Activated T-cell treated with anti-CD3 and anti-CD28 coated beads, Interleukin-2, amount 50 U/mL, for 24 hours (primary cell): ENCODE measurements at places on chromosomes 12 and 14.

DNA sequence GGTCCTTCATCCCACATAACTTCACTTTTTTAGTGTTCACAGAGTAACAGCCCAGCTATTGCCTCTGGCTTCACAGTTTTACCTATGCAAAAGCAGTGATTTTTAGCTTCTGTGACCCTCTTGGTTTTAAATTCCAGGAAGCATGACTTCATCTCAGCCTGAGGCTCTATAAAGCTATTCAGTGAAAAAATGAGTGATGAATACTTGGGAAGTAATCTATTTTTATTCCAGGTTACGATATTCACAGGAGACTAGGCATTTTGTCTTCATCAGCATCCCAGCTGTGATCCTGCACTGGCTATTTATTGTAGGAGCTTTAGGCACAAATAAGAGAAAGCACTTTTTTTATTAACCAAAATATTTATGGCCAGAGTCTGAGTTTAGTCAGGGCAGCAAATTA is 164.8 kb downstream of the SNAPC1 start:
- no peak for DNase-seq

GRCh38 chr12:25811656-25812126 is 146.8 kb upstream of the RASSF8 start:
- no peak for DNase-seq

DNA sequence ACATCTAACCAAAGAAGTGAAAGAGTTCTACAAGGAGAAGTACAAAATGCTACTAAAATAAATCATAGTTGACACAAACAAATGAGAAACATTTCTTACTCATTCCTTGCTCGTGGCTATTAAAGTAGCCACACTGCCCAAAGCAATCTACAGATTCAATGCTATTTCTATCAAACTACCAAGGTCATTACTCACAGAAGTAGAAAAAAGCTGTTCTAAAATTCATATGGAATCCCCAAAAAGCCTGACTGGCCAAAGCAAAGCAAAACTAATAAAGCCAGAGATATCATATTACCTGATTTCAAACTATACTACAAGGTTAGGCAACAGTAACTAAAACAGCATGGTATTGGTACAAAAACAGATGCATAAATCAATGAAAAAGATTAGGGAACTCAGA is 305.6 kb downstream of the RPAP3 start:
- DNase-seq: no peak

GRCh38 chr14:105485739-105486162 is 935 bp upstream of the CRIP1 start:
- no peak for DNase-seq
